ENCODE measurements at places on chromosomes 1 and 21.

- DNase-seq, result no peak
Measured at GRCh38 chr1:223102797-223103533, 40.1 kb downstream of the TLR5 start.

GRCh38 chr1:244163861-244164510 is 112.9 kb downstream of the ZBTB18 start:
- DNase-seq, result peak; percentile 92

GRCh38 chr1:227890451-227891222 is 57.1 kb downstream of the WNT9A start:
- no peak for DNase-seq

- no peak for DNase-seq
Measured at GRCh38 chr1:113073479-113073950, 517 bp downstream of the LRIG2 start.

DNA sequence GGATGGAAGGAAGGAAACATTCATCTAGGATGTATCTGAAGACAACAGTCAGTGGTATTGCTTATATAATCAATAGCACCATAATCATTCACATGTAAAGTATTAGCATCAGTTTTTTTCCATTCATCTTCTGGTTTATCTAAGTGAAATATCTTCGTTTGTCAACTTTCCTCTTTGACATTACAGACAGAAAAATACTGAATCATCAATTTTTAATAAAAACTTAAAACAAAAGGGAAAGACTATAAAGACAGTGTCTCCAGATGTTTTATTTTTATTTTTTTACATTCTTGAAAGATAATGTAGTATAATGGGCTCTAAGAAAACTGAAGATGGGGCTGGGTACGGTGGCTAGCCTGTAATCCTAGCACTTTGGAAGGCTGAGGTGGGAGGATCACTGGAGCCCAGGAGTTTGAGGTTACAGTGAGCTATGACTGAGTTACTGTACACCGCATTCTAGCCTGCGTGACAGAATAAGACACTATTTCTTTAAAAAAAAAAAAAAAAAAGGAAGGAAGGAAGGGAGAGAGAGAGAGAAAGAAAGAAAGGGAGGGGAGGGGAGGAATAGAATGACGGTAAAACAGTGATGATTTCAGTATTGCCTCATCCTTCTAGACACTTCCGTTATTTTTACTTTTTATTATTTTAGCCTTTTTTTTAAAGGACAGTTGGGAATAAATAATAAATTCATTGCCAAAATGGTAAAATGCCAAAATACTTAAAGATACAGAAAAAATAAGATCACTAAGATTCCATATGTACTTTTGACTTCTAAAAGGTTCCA is 89.5 kb downstream of the NRIP1 start:
- DNase-seq, result no peak

GRCh38 chr1:27609210-27609555 is 5.2 kb upstream of the AHDC1 start:
- DNase-seq, result no peak
